Endodermal cell (in vitro differentiated cells): ENCODE measurements at places on chromosomes 2 and 18. TPM values are rescaled to one million over a fixed set of nuclear protein-coding genes. Genes with fewer than 3 reads are reported as not detected.

DNA sequence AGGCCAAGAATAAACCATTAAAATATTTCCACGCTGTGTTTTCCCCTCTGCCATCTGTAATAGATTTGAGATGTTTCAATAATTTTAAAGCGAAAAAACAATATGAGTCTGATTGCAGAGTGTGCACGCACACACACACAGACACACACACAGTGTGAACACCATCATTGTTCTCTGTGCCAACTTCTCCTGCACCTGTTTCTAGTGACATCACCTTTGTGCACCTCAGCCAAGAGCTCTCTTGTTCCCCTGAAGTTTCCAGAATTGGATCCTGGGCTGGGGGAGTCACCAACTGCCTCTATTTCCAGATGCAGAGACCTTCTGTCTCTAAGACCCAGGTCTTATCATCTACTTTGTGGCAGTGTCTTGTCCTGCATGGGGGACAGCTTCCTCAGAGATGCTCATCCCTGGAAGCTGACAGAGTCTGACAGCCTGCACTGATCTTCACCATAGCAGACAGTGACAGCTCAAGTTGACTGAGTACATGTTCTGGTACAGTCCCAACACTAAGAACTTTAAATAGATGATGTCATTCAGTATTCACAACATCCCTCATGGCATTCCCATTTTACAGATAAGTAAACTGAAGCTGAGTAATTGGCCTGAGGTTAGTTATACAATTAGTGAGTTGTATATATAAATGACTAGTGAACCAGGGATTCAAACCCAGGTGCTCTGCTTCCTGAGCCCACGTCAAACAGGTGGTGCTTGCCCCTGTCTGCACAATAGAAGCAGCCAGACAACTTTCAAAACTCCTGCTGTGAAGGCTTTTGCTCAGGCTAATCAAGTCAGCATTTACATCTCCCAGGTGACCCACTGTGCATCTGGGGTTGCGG, 39.4 kb downstream of the ACOXL start:
- peaks cover 78% of the 10 kb centered on the region for H3K27me3 ChIP-seq
- no peaks in the 10 kb centered on the region for H3K36me3 ChIP-seq
- peaks cover 6% of the 10 kb centered on the region for H3K4me1 ChIP-seq
- no peak for DNase-seq
- H3K4me3 ChIP-seq: no peak overlapping the region
- no peak overlapping the region for H3K27ac ChIP-seq

Gene RTN4
- total RNA-seq: 157 to 187 TPM (median 180 TPM) in 3 replicates

DNA sequence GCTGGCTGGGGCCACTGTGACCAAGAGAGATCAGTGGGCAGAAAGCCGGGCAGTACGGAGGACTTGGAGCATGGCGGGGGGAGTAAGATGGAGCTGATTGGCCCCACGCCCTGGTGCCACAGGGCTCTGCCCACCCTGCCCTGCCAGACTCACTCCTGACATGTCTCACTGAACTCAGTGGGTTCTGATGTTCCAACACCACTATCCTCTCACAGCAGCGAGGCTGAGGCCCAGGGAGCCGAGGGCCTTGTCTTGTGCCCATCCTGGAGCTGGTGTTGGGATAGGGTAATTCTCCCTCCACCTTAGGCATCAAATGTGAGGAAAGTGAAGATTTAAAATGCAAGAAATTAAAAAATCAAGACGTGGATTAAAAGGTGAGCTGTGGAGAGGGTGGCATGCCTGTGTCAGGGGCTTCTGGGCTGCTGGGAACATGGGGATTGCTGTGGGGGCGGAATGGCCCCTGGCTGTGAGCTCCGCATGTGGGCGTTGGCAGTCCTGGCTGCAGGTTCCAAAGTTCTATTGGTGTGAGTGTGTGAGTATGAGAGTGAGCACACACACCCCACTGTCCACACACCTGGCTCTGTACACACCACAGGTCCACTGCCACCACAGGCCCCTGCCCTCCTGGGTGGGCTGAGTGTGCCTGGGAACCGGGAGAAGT, 283.5 kb upstream of the HS6ST1 start:
- H3K27me3 ChIP-seq: no peaks in the 10 kb centered on the region
- H3K4me3 ChIP-seq: no peak overlapping the region
- no peaks in the 10 kb centered on the region for H3K4me1 ChIP-seq
- H3K36me3 ChIP-seq: no peaks in the 10 kb centered on the region

DNA sequence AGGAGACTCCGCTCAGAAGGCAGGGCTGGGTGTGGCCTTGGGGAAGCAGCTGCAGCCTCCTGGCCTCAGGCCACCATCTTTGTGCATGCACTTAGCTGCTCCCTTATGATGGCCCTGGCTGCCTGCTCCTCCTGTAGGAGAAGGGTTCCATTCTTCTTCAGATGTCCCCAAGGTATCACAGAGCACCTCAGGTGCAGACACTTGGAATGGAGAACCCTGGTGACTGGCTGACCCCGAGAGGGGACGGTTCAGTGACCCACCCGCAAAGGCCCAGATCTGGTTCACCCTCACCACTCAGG, 9.6 kb downstream of the GPAT2 start:
- H3K36me3 ChIP-seq: no peaks in the 10 kb centered on the region
- H3K4me3 ChIP-seq: no peak overlapping the region
- H3K27ac ChIP-seq: no peak overlapping the region
- H3K4me1 ChIP-seq: no peaks in the 10 kb centered on the region
- DNase-seq: peak; percentile 24

- no peaks in the 10 kb centered on the region for H3K27me3 ChIP-seq
- no peaks in the 10 kb centered on the region for H3K4me1 ChIP-seq
- DNase-seq: peak; percentile 74
Observed at GRCh38 chr2:72770879-72771461, 54.9 kb downstream of the EXOC6B start.

GRCh38 chr2:10757814-10758286, 36.4 kb downstream of the ATP6V1C2 start:
- no peaks in the 10 kb centered on the region for H3K27me3 ChIP-seq
- H3K4me3 ChIP-seq: no peak overlapping the region
- no peaks in the 10 kb centered on the region for H3K4me1 ChIP-seq
- no peak for DNase-seq
- H3K36me3 ChIP-seq: no peaks in the 10 kb centered on the region
